ENCODE measurements at places on chromosomes 6 and 20. TPM values are rescaled to one million over a fixed set of nuclear protein-coding genes. Genes with fewer than 3 reads are reported as not detected.

CLDN20 gene
- total RNA-seq: 2.9 TPM

DNA sequence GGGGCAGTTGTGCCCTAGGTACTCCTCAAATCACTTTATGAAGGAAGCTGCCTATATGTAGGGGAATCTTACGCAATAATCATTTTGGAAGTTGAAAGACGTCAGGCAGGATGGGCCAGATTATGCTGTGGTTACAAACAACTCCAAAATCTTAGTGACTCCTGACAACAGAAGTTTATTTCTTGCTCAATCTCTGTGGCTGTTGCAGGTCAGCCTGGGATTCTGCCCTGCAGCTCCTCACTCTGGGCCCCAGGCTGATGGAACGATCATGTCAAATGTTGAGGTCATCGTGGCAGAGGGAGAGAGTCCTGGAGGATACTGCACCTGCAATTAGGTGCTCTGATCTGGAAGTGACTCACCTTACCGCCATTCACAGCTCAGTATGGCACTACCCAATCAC is 88.4 kb downstream of the ZDHHC14 start:
- H3K4me1 ChIP-seq: no peaks in the 10 kb centered on the region
- H3K27ac ChIP-seq: no peak overlapping the region
- DNase-seq: no peak

DNA sequence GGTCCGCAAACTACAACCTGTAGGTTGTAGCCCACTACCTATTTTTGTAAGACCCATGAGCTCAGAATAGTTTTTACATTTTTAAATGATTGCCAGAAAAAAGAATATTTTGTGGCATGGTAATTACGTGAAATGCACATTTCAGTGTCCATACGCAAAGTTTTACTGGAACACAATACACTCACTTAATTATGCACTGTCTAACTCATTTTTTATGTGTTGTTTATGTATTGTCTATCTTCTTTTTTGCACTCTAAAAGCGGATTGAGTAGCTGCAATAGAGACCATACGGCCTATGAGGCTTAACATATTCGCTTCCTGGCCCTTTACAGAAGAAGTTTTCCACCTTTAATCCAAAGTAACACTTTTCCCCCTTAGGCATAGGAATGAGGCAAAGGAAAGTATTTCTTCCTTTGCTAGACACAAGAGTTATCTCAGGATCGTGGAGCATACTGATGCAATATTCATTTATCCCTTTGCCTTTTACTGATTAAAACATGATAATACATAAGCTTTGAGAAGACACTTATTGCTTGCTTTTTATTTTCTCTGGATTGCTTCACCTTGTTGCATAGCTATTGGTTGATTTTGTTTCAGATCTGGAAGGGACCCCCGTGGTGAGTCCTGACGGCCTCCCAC is 69.8 kb downstream of the FNDC1 start:
- no peak overlapping the region for H3K27ac ChIP-seq
- H3K27me3 ChIP-seq: peaks cover 12% of the 10 kb centered on the region
- no peak for DNase-seq
- H3K36me3 ChIP-seq: no peaks in the 10 kb centered on the region

- H3K36me3 ChIP-seq: no peaks in the 10 kb centered on the region
- no peak overlapping the region for H3K4me3 ChIP-seq
- no peaks in the 10 kb centered on the region for H3K4me1 ChIP-seq
- DNase-seq: no peak
Observed at GRCh38 chr20:24528583-24529368, 59.3 kb downstream of the SYNDIG1 start.

- peaks cover 26% of the 10 kb centered on the region for H3K4me1 ChIP-seq
- no peaks in the 10 kb centered on the region for H3K27me3 ChIP-seq
- H3K27ac ChIP-seq: no peak overlapping the region
- H3K36me3 ChIP-seq: no peaks in the 10 kb centered on the region
- no peak for DNase-seq
Observed at GRCh38 chr6:118283766-118284165, 264.3 kb upstream of the PLN start.

DNA sequence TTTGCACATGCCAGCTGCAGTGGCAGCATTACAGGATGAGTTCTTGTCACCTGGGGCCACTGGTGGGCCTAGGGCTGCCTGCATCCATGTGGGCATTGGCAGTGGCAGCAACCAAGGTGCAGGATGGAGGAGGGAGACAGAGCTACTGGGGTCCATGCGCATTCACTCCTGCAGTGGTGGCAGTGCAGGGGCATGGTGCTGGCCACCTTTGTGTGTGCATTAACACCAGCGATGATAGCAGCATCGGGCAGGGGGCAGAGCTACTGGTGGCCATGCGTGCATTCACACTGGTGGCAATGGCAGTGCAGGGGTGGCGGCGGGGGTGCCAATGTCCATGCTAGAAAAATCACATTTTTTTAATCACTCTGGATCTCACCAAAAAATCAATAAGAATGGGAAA is 730.0 kb downstream of the KHDRBS2 start:
- no peaks in the 10 kb centered on the region for H3K36me3 ChIP-seq
- H3K27ac ChIP-seq: no peak overlapping the region
- H3K27me3 ChIP-seq: no peaks in the 10 kb centered on the region
- no peak overlapping the region for H3K4me3 ChIP-seq

DNA sequence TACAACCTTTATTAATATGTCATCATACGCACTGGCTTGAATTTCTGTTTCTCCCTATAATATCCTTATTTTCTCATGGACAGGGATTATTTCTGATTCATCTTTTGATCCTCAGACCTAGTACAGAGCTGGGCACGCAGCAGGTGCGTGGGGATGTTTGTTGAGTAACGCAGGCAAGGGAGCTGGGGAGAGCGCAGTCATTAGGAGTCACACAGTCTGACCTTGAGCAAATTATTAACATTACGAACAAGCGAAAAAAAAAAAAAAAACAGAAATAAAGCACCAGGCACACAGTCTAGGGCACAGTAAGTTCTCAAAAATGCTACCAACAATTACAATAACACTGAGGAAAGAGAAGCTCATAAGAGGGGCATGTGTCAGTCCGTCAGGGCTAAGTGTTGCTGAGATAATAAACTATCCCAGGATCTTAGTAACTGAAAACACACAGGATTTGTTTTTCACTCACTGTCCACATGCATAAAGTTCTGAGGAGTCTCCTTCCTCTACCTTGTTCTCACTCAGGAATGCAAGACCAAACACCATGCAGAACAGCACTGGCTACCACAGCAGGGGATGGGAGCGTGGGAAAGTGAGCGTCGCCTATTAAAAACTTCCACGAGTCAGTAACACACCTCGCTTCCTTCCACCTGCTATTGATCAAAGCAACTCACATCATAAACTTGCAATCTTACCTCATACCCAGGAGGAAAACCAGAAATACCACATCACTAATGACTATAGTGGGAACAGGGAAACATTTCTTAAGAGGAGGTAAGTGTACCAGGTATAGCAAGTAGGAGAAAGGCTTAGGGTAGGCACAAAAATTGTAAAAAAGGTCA is 56.9 kb downstream of the PDE10A start:
- no peaks in the 10 kb centered on the region for H3K27me3 ChIP-seq
- H3K27ac ChIP-seq: no peak overlapping the region
- no peak for DNase-seq

C20orf141 gene
- not detected for total RNA-seq

Data from tibial nerve (tissue), 4 donors.